NCI-H1417 treated with DMSO at 0.1 percent for 48 hours (cell line): ENCODE measurements at places on chromosomes 12 and 14.

- no peak for DNase-seq
These were observed 41.6 kb upstream of the PYGL start for GRCh38 chr14:50985859-50986331.

GRCh38 chr14:35341751-35342488 is 49.7 kb downstream of the PSMA6 start:
- no peak for DNase-seq

DNA sequence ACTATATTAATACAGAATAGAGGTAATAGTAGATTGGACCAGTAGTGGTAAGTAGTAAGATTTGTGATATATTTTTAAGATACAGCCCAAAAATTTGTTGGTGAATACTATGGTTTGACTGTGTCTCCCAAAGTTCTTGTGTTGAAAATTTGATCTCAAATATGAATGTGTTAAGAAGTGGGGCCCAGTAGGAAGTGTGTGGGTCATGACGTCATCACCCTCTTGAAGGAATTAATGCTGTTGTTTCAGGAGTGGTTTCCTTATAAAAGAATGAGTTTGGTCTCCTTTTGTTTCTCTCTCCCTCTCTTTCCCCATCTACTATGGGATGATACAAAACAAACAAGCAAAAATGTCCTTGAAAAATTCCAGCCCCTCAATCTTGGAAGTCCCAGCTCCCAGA is 16.3 kb downstream of the LUM start:
- no peak for DNase-seq

DNA sequence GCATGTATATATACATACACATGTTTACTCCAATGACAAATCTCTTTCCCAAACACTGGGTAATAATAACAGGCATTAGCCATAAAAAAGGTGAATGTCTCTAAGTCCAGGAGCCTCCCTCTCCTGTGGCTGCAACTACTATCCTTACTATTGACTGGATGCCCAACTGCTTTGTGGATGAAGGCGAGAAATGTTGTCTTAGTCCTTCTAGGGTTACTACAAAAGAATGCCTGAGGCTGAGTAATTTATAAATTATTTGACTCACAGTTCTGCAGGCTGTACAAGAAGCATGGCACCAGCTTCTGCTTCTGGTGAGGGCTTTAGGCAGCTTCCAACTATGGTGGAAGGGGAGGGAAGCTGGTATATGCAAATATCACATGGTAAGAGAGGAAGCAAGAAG is 366.0 kb upstream of the DDHD1 start:
- no peak for DNase-seq

DNA sequence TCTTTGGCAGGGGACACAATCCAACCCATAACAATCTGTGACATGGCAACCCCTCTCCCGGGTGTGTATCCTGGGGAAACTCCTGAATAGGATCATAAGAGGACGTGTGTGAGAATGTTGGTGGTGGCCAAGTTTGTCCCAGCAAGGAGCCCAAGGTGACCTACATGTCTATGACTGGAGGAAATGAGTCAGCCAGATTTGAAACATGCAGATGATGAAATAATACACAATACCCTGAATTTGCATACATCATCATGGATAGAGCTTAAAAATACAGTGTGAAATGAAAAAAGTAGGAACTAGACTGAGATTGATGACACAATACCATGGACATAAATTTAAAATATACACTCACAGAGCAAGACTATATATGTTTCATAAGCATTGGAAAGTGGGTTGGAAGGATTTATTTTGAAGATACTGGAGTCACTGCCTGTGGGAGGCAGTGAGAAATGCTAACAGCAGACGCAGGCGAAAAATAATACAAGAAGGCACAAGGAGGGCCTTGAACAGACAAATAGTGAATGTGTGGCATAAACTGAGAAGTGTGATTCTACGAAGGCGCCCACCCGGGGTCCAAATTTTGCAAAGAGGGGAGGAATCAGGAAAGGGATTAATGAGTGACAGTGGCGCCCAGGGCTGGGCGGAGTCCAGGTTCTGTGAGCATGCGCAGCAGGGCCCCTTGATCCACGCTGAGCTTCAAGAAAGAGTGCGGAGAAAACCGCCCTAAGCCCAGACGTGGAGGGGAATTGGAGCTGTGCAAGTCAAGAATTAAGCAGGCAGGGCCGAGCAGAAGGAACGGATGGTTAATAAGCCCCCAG is 7.0 kb upstream of the MAP1LC3B2 start:
- no peak for DNase-seq

GRCh38 chr14:65548878-65549277 is 136.3 kb downstream of the FUT8 start:
- no peak for DNase-seq

DNA sequence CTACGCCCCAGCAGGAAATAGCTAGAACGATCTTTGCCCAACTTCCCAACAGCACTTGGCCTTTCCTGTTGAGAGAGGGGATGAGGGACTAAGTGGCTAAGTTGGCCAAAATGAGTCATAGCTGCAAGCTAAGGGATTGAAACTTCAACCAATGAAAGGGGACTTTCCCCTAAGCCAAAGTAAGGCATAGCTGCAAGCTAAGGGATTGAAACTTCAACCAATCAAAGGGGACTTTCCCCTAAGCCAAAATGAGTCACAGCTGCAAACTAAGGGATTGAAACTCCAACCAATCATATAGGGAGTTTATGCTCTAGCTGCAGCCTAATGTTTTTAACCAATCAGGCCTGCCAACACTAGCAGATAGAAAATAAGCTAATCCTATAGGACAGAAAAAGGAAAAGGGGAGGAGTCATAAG is 100.5 kb upstream of the SSTR1 start:
- no peak for DNase-seq

DNA sequence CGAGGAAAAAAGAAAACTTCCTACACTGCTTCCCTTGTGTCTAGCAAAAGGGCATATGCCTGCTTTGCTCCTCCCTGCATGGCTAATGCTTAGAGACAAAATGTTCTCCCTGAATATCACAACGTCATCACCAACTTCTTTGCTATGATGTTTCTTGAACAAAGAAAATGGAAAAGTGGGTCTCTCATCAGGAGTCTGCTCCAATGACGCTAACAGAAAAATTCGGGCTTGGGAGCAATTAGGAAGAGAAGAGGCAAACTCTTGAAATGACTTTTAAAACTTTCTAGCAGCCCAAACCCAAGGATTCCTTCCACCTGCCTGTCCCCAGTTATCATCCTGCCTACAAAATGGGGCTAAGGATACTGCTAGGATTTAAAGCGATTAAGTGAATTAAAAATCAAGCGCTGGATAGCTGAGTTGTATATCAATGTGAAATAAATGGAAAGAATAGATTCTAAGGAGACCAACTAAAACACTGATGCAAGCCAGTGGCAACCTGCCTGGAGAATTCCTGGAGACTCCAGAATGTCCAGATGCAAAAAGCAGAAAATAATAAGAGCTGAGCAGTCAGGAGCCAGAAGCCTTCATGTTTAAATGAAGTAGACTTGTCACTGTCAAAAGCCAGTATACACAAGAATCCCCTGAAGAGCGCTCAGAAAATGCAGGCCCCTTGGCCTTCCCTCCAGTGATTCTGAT is 183.8 kb downstream of the DPF3 start:
- DNase-seq, result no peak

DNA sequence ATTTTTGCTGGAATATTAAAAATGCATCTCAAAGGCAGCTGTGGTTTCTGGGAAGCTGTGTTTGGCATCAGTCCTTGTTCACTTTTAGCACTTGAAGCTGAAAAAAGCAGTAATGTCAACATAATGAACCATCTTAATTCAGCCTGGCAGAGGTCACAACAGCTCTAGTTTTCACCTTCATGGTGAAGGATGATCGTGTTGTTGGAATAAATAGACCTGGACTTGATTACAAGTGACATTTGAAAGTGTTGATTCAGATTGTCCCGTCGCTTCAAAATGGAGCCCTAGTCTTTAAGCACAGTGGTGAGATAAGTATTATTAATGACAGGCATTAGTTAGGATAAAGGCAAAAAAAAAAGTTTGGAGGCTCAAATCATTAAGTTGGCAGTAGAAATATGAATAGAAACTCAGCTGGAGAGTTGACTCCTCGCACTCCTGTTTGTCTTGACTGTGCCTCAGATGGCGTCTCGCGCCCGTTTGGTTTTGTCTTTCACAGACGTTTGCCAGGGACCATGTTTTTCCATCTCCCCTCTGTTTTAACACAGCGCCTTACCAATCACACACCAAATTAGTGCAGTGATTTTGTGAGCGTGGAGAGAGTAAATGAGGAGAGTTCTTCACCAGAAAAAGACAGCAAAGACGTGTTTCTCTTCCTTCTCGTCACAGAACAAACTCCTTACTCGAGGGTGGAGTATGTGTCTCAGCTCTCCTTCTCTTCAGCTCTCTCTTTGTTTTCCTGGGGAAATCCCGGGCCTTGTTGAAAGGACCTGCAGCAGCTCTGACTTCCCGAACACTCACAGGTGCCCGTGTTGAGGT is 53.4 kb upstream of the MMP17 start:
- no peak for DNase-seq
